ENCODE measurements at places on chromosomes 2 and 18.
A peak's percentile ranks its signal among the peaks of the same experiment; 100 is the strongest.

GRCh38 chr2:151381266-151381665 is 23.9 kb downstream of the TNFAIP6 start:
- no peak for DNase-seq

DNA sequence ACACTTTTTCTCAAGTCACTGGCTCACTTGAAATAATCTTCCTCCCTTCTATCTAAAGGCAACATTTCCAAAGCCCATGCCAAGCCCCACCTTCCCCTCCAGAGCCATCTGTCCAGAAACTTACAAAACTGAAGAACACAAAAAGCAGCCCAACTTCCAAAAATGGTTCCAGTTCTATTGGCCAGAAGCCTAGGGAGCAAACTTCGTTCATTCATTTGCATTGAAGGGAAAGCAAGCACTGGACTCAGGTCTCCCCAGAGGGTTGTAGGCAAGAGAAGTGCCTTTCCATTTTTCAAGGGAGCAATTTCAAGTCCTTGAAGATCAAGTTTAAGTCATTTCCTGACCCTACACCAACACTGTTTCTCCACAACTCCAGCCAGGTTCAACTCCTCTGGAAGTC is 585.0 kb downstream of the BCL11A start:
- DNase-seq = peak; percentile 50

DNA sequence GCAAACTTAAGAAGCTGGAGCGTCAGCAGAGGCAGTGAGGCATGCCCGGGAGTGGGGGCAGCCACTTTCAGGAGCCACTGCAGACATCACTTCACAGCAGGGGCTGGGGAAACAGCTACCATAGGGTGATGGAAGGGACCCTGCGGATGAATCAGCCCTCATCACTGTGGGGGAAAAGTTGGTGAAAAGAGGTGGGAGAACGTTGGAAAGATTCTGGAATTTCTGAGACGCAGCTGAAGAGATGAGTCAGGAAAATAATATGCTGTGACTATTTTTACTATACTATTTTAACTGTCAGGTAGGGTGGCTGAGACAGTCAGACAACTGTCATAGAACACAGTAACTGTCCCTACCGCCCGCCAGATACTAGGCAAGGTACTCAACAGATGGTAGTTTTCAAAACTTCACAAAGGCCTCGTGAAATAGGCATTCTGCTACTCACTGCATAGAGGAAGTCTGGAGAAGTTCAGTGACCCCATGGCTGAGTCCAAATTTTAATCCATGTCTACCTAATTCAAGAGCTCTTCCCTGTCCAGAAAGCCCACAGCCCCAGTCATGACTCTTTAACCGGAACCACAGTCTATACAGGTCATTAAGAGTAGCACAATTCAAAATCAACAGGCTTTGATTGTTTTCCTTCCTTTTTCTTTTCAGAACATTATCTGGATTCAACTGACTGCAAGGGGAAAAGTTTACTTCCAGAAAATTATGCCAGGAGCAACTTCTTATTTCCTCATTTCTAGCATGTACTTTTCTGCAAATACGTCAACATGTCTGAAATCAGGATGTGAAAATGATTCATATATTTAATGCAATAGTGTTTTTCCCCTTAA is 39.3 kb upstream of the EPB41L3 start:
- DNase-seq = no peak

DNA sequence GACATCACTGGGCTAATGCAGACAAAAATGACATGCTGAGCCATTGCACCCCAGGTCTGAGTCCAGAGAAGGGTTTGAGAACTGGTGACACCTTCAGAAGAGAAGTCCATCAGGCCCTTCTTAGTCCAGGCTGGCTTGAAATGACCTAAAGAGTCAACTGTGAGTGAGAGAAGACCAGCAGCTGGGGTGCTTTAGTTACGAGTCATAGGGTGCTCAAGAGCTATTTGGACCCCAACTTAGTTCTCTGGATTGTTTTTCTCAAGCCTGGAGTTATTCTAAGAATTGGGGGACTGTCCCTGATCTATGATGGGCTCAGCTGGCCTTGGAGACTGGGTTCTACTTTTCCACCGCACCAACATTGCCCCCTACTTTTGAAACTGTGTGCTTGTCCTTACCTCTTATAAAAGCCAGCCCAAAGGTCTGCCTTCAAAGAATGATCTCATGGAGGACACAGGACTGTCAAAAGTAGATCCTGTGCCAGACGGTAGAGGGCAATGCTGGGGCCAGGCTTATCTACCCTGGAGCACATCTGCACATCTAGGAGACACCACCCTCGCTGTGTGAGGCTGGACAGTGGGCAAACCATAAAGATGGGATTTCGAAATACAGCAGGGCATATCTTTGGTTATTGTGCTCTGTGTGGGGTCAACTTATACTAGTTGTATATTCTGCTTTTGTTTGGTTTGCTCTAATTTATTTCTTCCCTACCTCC is 333.0 kb upstream of the SLC14A2 start:
- no peak for DNase-seq

GRCh38 chr18:68660354-68661183 is 54.3 kb downstream of the TMX3 start:
- DNase-seq = no peak

- DNase-seq = no peak
Measured at GRCh38 chr18:71405169-71405809, 1116.4 kb downstream of the SOCS6 start.

- peak; percentile 24 for DNase-seq
Measured at GRCh38 chr2:135052997-135053474, 944 bp downstream of the RAB3GAP1 start.

GRCh38 chr2:144461308-144461766 is 58.6 kb downstream of the ZEB2 start:
- peak; percentile 66 for DNase-seq

DNA sequence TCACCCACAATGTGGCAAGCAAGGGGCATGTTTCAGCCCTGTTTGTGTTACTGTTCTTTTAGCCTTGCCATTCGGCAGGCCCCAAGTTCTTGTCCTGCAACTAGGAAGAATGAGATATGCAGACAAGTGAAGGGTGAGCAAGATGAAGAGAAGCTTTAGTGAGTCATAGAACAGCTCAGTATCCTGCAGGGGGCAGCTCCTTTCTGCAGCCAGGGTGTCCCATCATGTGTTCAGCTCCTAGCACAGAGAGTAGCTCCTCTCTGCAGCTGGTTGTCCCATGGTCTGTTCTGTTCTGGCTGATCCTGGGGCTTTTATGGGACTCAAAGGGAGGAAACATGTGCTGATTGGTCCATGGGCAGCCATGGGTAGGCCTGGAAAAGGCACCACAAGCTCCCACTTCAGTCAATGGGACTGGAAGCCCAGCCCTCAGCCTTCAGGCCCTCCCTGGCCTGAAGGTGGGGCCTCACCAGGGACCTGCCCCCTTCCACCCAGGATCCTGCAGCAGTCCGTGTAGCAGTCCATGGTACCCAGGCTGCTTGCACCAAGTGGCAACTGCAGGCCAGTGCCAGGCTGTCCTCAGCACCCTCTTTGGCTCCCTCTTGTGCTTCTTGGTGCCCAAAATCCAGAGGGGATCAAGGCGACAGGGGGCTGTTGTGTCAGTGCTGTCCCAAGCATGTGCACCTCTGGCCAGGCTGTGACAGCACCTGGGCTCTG is 326.4 kb downstream of the NR4A2 start:
- DNase-seq = no peak

GRCh38 chr2:236955521-236956030 is 130.1 kb upstream of the COPS8 start:
- no peak for DNase-seq

DNA sequence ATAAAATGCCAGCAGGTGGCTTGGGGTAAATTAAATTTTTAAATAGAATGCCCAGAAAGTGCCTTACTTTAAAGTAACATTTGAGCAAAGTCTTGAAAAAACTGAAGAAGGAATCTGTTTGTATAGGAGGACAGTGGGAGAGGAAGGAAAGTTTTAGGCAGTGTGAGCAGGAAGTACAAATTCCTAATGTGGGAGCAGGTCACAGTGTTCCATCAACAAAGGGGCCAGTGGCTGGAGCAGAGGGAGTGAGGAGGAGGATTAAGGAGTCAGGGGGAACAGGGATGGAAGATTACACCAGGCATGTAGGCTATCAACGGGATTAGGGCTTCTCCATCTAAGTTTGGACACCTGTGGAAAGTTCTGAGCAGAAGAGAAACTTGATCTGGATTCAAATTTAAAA is 439.2 kb upstream of the REG3G start:
- DNase-seq = no peak

DNA sequence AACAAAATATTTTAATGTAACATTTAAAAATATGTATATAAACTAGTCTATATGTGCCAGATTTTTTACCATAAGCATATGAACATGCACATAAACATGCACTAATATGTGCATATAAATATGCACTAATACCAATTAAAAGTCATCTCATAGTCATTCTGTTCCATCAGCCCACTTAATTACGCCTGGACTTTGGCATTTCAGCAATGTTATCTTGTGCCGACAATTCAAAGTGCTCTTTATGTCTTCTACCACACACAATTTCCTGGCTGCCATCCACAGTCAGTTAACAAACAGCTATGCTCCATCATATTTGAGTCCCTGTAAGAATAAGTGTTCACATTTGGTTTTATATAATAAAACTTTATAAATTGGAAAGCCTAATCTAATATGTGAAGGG is 92.6 kb upstream of the TSPYL6 start:
- DNase-seq = no peak

DNA sequence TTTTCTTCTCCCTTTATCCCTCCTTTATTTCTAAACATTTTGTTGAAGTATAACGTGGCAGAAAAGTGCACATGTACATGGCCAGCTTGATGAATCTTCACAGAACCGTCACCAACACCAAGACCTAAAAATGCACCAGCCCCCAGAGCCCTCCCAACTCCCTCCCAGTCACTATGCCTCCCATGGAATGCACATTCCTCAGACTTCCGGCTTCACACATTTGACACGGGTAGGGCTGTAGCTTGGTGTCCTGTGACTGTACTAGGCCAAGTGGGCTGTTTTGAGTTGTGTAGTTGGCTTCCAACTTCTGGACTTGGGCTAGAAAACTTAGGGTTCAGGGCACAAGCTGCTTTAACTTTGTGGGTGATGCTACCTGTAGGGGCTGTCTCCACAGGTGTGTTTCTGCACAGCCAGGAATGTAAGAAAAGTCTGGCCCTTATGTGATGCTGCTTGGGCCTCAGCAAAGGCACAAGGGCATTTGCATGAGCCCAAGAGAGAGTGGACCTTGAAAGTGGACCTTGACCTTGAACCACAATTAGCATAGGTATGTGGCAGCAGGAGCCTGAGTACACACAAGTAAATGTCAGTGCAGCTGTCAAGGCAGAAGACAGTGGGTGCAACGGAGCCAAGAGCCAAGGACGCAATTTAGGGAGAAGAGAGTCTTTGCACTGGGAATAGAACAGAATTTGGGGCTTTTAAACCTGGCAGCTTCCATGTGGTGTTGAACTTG is 78.4 kb downstream of the SEPTIN10 start:
- no peak for DNase-seq

- DNase-seq = no peak
Measured at GRCh38 chr2:191018643-191019119, 4.7 kb upstream of the STAT1 start.

DNA sequence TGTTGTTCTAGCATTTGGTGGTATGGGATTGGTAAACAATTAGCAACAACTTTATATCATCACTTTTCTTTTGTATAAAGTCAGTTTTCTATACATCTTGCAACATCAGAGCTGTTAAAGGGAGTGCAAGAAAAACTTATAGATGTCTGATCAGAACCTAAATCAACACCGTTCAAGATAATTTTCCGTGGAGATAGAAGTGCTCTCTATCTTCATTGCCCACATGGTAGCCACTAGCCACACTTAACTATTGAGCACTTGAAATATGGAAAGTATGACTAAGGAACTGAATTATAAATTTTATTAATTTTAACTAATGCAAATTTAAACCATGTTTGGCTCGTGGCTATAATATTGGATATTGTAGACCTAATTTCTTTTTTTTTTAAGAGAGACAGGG is 5.2 kb downstream of the TTC27 start:
- no peak for DNase-seq

DNA sequence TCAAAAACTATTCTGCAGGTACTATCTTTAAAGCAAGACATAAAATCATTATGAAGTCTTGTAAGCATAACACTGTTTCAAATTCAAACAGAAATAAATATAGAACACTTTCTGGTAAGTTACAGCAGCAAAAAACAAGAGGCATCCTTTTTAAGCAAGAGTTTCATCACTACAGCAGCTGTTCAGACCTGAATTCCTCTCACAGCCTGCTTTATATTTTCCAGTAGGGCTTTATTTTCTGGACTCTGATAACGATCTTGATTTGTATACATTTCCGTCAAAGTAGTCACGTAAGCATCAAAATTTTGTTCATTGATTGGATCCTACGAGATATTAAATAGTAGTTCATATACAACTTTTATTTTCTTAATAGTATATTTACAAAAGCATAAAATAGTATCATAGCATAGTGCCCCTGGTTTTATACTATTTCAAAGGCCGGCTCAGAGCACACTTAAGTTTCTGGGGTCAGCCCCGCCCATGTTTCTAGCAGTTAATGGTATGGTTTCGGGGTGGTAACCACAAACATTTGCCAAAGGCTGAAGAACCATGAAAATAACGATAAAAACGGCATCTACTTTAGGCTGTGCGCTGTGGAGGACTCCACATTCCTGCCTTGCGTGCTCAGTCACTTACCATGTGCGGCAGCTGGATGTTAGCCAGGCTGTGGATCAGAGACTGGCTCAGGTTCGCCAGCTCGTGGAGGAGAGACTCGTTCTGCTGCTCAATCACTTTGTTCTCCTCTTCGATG is 47.5 kb upstream of the PXDN start:
- peak; percentile 73 for DNase-seq

DNA sequence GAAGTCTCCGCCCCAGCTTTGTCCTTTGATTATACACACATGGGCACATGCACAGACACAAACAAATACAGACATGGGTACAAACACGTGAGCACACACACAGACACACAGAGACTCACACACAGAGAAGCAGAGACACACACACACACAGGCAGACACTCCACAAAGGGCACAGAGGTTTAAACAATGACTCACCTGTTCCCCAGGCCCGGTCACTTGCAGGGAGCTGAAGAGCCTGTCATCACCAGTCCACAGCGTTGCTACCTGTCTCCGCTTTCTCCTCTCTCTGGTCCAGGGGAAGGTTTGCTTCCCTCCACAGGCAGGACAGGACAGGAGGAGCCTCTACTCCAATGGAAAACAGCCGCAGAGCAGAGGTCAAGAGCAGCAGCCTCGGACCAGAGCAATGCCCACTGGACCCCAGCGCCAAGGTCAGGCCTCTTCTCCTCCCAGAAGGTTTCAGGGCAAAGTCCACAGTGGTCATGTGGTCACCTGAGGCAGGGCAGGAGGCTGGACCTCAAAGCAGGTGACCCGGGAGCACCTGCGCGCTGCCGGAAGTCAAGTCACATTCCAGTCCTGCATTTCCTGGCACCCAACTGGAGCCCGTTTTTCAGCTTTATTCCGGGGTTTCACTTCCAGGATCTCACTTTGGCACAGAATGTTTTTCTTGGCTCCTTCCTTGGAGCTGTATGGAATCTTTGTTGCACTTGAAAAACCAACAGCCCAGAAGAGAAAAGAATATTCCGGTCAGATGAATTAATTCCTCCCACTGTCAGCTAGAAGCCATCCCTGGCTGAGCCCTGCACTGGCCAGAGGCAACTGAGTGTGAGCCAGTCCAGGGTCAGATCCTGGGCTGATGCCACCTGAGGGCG is at the start of gene RAB17:
RAB17 (minus strand) TSS at position 463 of the 869 bp plus-strand sequence. CDS start 4,580 bp downstream, outside the sequence.
- DNase-seq = peak; percentile 16

GRCh38 chr18:8734496-8734895 is 29.1 kb downstream of the MTCL1 start:
- DNase-seq = no peak
